ENCODE measurements at places on chromosomes 3 and 15.

GRCh38 chr3:57949785-57950615 is 58.2 kb upstream of the FLNB start:
- no peak for DNase-seq

DNA sequence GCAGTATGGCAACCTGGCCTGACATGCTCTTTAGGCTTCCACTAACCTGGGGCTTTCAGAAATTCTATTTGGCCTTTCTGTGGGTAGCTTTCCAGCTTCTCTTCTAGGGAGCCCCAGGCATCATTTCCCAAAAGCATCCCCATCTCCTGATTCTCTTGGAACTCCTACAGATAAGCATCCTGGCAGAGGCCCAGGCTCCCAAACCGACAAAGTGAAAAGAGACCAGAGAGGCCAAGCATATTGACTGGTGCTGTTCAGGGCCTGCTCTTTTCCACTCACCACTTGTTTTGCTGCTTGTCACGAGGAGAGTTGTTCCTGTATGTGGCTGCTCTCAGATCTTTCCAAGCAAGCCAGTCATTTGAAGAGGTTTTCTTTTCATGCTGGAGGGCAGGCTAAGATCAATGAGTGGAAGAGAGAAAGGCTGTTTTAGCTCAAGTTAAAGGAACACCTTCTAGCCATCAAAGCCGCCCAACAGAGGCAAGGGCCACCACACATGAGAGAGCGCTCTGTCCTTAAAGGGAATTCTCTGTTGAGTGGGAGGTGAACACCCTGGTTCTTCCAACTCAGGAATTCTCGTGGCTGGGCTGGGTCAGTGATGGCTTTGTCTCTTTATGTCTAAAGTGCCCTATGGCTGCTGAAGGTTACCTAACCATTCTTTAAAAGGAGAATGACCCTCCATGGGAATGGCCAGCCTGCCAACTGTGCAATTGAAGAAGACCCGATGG is 31.1 kb upstream of the NR2E3 start:
- no peak for DNase-seq

GRCh38 chr3:131694376-131694775 is 191.6 kb upstream of the MRPL3 start:
- no peak for DNase-seq

DNA sequence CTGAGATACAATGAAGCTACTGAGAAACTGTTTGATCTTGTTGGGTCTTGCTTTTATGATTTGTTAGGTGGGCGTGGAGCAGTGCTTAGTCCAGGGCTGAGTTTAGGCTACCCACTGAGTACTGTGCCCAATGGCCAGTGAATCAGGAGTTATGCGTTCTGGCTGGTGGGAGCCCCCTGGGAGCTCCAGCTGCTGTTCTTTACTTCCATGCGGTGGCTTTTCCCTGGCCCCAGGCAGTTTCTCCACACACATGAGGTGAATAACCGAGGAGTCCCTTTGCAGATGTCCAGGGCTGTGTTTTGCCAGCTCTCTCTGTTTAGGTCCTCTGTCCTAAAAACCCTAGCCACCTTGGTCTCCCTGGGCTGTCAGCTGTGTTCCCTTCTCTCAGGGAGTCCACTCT is 106.5 kb downstream of the KLF13 start:
- no peak for DNase-seq

- no peak for DNase-seq
Measured at GRCh38 chr3:10017636-10018292, 8.5 kb upstream of the FANCD2 start.

DNA sequence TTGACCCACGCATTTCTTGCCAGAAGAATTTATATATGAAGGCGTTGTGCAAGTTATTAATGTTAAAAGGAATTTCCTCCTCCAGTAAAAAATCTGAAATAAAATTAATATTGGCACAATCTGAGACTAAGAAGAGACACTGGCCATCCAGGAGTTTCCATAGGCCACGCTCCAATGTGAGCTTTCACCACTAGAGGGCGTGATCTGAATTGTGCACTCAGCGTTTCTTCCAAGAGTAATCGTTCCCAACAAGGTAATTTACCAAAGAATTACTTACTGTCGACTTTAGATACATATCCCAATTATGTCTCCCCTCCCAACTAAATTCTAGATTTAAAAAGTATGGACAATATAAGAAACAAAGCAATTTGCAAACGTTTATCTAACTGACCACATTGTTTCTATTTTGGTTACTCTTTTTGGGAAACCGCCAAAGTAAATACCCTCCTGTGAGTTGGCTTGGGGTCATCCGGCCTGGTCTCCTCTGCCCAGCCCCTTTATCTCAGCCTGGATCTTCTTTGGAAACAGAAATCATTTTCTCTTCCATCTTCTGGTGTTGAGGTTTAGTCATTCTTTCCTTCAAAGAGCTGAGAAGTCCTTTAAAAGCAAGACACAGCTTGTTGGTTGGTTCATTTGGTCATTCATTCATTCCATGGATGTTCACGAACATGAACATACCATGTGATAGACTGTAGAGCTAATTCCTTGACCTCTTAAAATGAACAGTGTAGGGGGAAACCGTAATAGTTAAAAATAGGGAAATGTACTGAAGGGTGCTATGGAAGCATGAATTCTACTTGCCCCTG is 26.2 kb downstream of the POLR2M start:
- DNase-seq = peak; percentile 33

- DNase-seq = no peak
Measured at GRCh38 chr3:164940745-164941144, 137.6 kb downstream of the SI start.

DNA sequence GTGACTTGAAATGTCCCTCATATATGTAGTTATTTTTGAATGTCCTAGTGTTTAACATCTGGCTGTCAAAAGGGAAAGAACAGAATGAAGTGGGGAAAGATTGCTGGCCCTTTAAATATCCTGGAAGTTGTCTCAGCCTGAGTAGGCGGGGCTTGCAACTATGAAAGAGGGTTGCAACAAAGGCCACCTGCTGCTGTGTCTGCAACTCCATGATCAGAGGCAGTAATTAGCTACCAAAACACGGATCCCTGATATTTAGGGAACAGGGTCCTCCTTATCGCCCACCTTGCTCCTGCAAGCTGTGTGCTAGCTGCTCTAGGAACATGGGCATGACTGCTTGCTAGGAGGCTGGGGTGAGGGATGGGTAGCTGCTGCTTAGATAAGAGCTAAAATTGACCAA is 100.2 kb upstream of the CFAP20DC start:
- DNase-seq = no peak

- no peak for DNase-seq
Measured at GRCh38 chr3:134929976-134930375, 134.9 kb downstream of the EPHB1 start.

Measured in activated T-cell treated with anti-CD3 and anti-CD28 coated beads for 4 hours (primary cell).